ENCODE measurements at places on chromosomes 3 and 15.
A peak's percentile ranks its signal among the peaks of the same experiment; 100 is the strongest.

DNA sequence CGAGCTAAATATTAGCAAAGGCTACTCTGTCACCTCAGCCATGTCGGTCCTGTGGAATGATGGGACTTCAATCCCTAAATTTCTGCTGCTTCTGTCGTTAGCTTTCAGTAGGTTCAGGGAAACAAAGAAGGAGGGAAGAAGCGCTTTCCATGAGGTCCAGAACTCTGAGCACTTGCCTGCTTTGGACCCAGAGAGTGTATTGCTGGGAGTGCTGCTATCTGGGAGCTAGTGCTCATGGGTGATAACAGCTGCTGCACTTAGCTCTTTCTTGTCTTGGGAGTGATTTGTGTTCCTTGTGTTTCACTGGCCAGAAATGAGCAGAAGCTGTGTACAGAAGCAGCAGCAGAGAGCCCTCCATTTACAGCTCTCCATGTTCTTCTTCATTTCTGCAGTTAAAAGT, 369.8 kb downstream of the DIPK2A start:
- DNase-seq = no peak

DNA sequence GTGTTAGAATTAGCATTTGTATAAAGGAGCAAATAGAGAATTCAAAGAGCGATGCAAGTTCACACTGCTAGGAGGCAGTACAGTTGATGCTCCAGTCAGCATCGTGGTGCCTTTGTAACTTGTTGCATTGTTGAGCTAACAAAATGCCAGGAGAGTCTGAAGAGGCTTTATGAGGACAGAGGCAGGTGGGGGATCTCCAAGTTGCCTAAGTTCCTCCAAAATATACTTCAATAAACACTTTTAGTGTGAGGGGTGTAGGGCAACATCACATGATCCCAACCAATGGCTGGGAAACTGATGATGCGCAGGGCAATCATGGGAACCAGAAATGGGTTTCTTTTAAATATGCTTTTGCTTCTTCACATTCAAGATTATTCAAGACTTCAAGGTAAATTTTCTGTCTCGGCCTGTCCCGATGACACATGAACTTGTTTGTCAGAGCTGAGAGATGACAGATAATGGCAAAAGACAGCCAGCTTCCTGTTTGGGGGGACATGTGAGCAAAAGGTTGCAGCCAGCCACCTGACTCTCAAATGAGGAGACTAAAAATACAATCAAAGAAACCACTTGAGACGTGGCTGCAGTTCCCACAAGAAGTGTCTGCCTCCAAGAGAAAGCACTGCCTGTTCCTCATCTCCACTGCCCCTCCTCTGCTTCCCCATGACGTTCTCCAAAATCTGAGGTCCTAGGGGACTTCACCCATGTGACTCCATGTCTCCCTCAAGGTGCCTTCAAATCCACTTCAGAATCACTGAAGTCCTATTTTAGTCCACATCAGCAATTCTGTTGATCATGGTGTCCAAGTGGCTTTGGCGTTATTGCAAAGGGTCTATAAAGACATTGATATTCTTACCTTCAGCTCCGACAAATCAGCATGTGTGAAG, 39.3 kb downstream of the KLHL6 start:
- peak; percentile 80 for DNase-seq

DNA sequence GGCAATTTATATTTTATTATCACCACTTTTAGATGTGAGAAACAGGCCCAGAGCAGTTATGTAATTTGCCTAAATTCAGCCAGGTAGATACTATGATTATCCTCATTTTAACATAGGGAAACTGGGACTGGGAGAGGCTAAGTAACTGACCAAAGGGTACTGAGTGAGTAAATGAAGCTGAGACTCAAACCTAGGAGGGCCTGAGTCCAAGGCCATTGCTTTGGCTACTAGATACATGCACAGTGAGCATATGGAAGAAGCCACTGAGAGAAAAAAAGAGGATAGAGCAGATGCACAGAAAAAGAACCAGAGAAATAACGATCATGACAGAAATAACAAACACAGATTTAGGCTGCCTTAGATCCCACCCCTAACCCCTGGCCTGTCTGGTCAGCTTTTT, 33.6 kb downstream of the USF3 start:
- no peak for DNase-seq

DNA sequence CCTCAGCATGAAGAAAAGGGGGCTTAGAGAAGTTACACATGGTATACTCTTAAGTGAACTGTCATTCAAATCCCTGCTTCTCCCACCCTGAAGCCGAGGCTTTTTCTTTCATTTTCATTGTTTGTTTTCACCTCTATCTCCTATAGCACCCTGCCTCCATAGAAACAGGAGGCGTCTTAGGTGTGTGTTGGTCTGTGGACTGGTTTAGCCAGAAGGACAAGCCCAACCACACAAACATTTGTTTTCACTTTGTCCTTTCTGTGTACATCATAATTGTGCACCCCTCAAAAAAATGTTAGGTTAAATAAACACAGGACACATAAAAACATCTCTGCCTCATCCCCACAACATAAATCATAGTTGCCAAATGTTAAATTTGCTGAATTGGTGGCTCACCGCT, 73.3 kb upstream of the UBE2E2 start:
- DNase-seq = no peak

- DNase-seq = no peak
Observed at GRCh38 chr3:22288756-22289155, 537.7 kb upstream of the ZNF385D start.

GRCh38 chr15:76866716-76867321, 38.3 kb downstream of the SCAPER start:
- peak; percentile 14 for DNase-seq

DNA sequence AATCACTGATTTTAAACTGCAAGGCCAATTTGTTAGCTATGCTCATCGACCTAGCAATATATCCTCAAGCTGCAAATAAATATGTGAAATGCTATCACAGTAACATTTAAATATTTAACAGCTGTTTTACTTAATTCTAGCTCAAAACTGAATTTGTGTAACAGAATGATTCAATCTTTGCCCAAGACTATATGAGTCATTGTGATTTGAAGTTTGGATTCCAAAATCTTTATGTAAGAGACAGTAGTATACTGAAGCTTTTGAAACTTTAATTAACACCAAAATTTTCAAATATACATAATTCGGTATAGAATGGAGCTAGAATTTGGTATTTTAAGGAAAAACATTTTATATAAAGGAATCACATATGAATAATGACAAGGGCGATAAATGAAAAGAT, 603.0 kb upstream of the ROBO2 start:
- no peak for DNase-seq

GRCh38 chr15:42584031-42584765, 8.8 kb downstream of the STARD9 start:
- DNase-seq = no peak

- peak; percentile 3 for DNase-seq
Observed at GRCh38 chr3:56157693-56158362, 310.4 kb downstream of the ERC2 start.

- no peak for DNase-seq
Observed at GRCh38 chr3:189383630-189384029, 211.9 kb downstream of the TPRG1 start.

- DNase-seq = no peak
Observed at GRCh38 chr3:115648559-115648958, 25.2 kb downstream of the GAP43 start.

- DNase-seq = no peak
Observed at GRCh38 chr15:94509259-94509658, 277.9 kb downstream of the MCTP2 start.

DNA sequence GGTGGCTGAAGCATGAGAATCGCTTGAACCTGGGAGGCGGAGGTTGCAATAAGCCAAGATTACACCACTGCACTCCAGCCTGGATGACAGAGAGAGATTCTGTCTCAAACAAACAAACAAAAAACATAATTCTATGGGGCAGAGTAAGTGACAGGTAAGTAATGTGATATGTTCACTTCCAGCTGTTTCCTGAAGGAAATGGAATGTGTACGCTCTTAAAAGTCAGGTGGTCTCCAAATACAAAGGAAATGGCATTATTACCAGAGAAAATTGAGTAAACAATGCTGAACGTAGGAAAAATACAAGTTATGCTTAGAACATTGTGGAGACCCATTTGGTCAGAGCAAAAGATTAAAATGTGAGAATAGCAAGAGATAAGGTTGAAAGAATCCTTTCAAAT, 278.5 kb downstream of the SCAPER start:
- DNase-seq = no peak

GRCh38 chr15:80931191-80931590, 58.4 kb downstream of the MESD start:
- no peak for DNase-seq

DNA sequence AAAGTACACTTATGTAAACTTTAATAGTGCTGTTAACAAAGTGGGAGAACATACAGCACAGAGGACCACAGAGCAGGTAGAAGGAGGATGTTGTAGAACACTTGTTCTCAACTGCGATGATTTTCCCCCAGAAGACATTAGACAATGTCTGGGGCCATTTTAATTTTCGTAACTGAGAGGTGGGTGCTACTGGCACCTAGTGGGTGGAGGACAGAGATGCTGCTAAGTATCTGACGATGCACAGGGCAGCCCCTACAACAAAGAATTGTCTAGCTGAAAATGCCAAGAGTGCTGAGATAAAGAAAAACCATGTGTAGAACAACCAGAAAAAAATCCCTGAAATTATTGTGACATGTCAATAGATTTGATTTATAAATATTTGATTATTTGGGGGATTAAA, 5.0 kb upstream of the KBTBD8 start:
- no peak for DNase-seq

GRCh38 chr15:101489599-101490407, at the start of gene PCSK6:
Gene PCSK6 (minus strand): TSS chr15:101489707. CDS start chr15:101489670, 37 bp downstream.
- no peak for DNase-seq

GRCh38 chr3:136195258-136196063, 674 bp downstream of the MSL2 start:
- peak; percentile 88 for DNase-seq

- no peak for DNase-seq
Observed at GRCh38 chr15:79680720-79681119, 216.1 kb downstream of the MTHFS start.

DNA sequence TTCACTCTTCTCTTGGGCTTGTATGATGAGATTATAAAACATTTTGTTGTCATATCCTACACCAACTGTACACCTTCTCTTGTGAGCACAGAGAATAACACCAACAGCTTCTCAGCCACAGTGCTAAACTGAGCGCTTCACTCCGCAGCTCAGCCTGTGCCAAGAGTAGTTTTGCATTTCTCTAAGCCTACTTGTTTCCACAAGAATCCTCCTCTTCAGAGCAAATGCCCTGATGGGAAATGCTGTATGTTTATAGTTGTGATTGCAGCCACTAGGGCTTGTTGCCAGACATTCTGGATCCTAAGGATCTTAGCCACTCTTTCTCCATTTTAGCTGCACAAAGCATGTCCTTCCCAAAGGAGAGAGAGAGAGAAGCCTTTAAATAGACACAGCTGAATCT, 138.8 kb upstream of the PLXND1 start:
- no peak for DNase-seq

GRCh38 chr3:22045882-22046281, 294.9 kb upstream of the ZNF385D start:
- no peak for DNase-seq

DNA sequence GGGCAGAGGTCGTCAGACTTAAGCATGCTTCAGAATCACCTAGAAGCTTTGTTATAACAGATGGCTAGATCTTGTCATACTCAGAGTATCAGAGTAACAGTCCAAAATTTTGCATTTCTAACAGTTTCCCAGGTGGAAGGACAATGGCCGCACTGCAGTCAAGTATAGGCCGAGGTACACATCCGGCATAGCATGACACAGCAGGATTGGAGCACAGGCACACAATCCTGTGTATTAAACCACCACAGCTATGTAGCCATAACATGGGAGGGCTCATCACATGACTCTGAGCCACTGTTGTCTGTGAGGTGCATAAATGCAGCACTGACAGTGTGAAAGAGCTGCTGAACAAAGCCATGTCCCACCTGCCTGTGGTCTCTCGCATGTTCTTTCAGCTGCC, 85.7 kb upstream of the RNF7 start:
- DNase-seq = no peak

DNA sequence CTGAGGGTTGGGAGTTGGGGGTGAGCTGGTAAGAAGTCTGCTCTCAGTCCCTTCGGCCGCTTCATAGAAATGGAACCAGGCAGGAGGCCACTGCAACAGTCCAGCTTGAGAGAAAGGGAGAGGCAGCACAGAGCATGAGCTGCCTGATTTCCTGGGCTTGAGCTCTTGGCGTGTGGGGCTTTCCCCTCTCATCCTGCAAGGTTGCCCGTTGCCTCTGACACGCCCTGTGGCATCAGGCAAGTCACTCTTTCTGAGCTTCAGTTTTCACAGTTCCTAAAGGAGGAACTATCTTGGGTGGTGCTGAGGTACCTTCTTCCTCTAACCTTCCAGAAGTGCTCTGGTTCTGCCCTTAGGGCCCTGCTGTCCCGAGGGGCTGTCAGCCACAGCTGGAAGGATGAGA, 4.9 kb downstream of the MESP2 start:
- DNase-seq = peak; percentile 3

DNA sequence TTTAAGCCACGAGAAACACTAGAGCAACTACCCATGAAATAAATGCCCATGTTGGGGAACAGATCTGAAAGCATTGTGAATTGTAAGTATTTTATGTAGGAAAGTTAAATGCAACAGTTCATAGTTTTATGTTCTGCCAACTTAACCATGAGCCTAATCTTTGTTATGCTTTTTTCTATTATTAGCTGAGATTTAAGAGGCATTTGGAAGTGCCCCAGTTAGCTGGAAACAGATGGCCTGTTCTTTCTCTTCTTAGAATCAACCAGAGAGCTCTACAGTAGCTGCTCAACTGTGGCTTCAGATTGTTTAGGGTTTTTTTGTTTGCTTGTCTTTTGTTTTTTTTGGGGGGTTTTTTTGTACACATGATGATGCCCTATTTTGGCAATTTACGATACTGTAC, 284.4 kb downstream of the KCNH8 start:
- no peak for DNase-seq

GRCh38 chr3:108985844-108986243, 32.2 kb upstream of the GUCA1C start:
- DNase-seq = no peak

DNA sequence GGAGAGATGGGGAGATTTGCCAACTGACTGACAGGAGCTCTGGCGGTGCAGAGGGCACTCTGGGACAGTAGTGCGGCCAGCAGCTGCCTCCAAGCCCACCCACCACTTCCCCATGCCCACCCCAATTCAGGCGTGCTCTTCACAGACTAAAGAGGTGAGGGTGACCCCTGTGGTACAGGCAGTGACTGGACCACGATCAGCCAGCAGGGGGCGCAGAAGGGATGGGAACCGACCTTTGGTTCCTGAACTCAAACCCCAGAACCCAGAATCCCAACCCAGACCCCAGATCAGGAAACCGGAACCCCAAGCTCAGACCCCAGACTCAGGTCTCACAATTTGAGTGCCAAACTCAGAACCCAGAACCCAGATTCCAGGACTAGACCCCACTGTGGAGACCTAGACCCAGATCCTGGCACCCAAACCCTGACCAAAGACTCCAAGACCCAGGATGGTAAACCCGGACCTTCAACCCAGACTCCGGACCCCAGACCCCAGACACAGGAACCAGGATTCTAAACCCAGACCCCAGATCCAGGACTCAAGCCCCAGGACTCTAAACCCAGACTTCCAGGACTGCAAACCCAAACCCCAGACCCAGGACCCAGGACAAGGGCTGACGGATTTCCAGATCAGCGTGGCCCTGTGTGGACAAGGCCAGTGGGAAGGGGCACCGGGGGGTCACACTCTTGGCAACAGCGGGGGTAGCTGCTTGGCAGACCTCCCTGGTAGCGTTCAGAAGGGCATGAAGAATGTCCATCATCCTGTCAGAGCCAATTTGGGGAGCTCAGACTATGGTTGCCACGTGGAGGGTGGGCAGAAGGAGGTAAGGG, 3.7 kb upstream of the MYL3 start:
- DNase-seq = peak; percentile 75

Measured in CD4-positive, alpha-beta T cell treated with Interleukin-17A for 1 hour (primary cell).